Activated T-helper 2 cell treated with anti-CD3 and anti-CD28 coated beads, Interferon-gamma antibody, Interleukin-2, Interleukin-4, amounts not matched to agents 10 μg/mL and 5 μg/mL and 100 μg/mL, durations not matched to agents 14 hours and 24 hours and 36 hours (primary cell): ENCODE measurements at places on chromosomes 5 and 9.

DNA sequence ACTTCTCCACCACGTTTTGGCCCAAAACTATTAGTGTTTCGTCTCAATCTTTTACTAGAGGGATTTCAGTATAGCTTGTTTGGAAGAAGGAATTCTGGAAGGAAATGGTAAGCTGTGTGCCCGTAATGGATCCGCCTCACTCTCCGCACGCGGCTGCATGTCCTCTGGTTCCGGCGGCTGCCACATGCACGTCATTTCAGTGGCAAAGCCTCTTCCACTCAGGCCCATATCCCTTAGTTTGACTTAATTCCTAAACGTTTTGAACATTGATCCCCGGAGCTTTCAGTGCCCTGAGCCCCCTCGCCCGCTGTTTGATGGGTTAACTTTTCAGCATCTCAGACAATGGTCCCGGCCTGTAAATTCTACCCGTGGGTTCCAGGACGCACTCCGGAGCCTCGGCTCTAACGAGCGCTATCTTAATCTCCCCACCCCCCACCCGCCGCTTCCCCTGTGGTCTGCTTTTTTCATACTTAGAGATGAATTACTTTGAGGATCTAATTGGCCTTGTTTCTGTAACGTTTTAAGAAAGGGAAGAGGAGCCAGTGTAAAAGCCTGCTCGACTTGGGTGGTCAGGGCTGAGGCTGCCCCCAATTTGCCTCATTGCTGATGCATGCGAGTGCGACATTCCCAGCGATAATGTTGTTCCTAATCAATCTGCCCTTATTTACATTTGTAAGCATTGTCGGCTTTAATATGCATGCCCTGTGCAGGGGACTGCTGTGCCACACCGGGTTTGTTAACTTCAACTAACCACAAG lies 4.6 kb downstream of the PTCH1 start:
- no peak for DNase-seq

- DNase-seq: no peak
Measured at GRCh38 chr9:107170801-107171200, 112.3 kb upstream of the RAD23B start.

- no peak for DNase-seq
Measured at GRCh38 chr5:126888175-126888574, 111.2 kb downstream of the LMNB1 start.

- no peak for DNase-seq
Measured at GRCh38 chr5:148586796-148587195, 67.5 kb downstream of the HTR4 start.

GRCh38 chr9:95459851-95460517 lies 56.8 kb downstream of the PTCH1 start:
- no peak for DNase-seq

- no peak for DNase-seq
Measured at GRCh38 chr9:129093602-129094386, 12.9 kb downstream of the DOLPP1 start.

GRCh38 chr9:97313746-97314145 lies 6.3 kb downstream of the CCDC180 start:
- DNase-seq: no peak

- DNase-seq: no peak
Measured at GRCh38 chr5:10393491-10393890, 40.0 kb downstream of the MARCHF6 start.

GRCh38 chr5:74056789-74057164 lies 430.8 kb downstream of the ARHGEF28 start:
- no peak for DNase-seq

DNA sequence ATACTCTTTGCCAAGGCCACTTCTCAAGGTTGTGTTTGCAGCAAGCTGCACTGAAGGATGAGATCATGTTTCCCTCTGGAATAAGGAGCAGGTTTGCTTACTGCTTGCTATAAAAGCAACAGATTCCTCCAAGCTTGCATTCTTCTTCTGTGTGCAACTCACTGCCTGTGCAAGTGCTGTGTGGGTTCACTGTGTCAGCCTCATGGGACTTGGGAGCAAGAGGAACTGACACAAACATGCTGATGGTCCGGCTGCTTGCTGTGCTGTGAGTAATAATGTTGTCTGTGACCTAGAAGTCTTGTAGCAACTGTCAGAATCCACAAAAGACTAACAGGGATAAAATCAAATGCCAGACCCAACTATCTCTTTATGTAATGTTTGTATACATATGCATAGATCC lies 33.6 kb upstream of the SHC3 start:
- DNase-seq: no peak

DNA sequence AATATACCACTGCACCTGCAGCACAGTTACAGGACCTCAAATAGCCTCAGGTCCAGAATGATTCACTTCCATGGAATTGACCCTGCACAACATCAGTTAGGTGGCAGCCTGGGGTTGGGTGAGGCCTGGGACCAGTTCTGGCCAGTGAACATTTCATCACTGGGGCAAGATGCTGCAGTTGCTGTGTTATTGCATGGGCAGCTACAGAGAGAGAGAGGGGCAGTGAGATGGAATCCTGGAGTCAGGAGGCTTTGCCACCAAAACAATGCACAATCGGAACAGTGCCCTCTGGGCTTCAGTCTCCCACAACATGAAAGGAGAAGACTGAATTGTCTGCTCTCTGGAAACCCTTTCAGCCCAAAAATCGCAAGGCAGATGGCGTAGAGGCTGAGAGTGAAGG lies 51.8 kb downstream of the SH3TC2 start:
- DNase-seq: no peak

DNA sequence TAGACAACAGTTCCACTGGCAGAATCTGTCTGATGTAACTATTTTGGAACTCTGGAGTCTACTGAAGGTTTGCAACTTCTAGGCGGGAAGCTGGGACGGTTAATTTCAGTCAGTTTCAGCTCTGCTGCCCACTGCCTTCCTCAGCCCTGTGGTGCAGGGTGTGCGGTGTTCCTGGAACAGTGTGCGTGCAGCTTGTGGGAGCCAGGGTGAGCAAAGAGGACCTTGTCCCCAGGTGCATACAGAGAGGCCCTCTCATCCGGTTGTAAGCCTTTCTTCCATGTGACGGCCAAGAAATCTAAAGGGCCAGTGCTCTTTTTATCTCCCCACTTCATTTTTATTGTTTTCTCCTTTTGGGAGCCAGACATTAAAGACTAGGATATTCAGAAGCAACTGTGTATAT lies 114.6 kb downstream of the EHMT1 start:
- DNase-seq: no peak

GRCh38 chr5:111116550-111116949 lies 24.4 kb downstream of the WDR36 start:
- DNase-seq: no peak

DNA sequence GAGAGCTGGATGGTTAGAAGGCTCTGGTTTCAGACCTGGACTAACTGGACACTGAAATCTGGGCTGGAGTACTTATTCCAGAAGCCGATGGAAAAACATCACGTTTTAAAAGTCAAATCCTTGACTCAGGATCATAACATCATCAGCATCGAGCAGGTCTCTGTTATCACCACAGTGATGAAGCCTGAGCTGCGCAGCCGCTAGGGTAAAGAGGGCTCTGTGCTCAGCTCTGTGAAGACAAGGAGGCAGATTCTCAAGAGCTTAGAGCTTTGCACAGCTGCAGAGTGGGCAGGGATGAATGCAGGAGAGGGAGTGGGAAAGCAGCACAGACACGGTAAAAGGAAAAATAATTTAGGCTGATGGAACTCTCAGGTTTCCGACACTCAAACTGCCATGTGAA lies 208.8 kb upstream of the TAS2R1 start:
- DNase-seq: no peak

DNA sequence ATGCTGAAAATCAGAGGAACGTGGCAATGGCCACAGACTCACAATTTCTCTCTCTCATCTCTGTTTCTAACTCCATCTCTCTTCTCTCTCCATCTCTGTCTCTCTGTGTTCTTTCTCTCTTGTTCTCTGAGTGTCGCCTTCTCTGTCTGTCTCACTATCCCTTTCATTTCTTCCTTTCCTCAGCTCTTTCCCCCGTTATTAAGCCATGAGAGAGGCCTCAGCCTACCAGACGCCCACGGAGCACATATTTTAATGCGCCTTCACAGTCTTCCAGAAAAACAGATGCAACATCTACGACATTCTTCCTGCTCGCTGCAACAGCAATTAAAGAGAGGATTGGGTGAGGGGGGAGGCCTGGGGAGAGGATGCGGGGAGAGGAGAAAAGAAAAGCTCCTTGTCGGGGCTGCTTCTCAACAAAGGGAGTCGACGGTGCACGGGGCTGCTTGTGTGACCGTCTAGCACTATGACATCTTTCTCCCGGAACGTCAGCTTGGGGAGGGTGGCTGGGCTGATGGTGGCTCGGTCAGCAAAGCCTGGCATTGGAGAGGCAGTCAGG lies 37.7 kb upstream of the NEURL1B start:
- DNase-seq: no peak

GRCh38 chr9:134544388-134545214 lies 97.0 kb upstream of the COL5A1 start:
- no peak for DNase-seq

GRCh38 chr5:111984044-111984443 lies 227.1 kb upstream of the NREP start:
- no peak for DNase-seq

- no peak for DNase-seq
Measured at GRCh38 chr5:35213608-35214007, 16.7 kb downstream of the PRLR start.

DNA sequence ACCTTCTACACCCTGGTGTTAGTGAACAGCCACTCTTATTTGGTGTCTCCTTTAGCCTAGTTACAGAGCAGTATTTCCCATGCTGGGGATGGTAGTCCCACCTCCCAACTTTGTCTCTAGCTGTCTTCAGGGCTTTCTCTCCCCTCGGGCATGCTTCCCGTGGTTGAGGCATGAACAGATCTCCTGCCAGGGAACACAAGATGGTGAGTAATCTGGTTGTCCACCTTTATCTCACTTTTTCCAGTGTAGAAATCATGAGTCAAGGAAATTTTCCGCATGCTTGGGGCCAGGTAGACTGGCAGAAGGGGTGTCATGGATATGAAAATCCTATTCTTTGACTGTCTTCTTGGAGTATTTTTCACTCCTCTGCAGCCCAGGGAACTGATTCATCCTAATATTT lies 532.9 kb downstream of the ANXA1 start:
- no peak for DNase-seq

DNA sequence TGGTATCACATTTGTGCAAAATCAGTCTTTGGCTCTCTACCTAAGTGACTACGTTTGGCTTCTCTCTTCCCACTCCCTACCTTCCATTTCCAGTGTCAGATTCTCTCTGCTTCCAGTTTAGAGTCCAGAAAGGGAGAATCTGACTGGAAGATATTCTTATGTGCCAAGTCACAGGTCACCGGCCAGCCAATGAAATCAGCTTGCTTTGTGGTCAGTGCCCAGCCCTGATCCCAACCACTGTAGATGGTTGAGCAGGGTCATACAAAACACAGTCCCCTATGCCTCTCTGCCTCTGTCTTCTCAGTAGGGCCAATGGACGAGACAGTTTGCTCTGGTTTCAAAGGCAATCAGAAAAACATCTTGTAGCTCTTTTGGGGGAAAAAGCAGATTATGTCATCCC lies 15.6 kb upstream of the EPB41L4B start:
- no peak for DNase-seq

- DNase-seq: no peak
Measured at GRCh38 chr5:91464886-91465646, 81.9 kb upstream of the ARRDC3 start.

DNA sequence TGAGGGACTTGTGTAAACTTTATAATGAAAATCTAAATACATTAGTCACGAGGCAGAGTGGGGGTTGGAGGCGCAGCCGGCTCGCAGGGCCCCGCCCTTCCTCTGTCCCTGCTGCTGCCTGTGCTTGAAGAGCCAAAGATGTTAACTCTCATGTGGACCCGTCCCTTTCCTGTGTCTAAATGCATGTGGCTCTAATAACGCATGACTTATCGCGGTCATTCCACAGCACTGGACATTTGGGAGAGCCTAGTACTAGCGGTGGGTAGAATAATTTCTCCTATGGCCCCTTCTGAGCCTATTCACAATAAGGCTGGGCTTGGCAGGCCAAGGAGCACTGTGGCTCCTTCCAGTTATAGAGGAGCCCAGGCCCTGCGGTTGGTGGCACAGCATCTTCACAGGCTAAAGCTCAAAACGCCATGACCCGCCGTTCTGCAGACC lies 82.3 kb upstream of the SIMC1 start:
- no peak for DNase-seq

- no peak for DNase-seq
Measured at GRCh38 chr5:56456002-56456401, 222.9 kb upstream of the ANKRD55 start.

GRCh38 chr5:72837524-72838096 lies 21.1 kb downstream of the TNPO1 start:
- DNase-seq: no peak

GRCh38 chr5:113524927-113525326 lies 11.4 kb downstream of the YTHDC2 start:
- no peak for DNase-seq

- peak; percentile 25 for DNase-seq
Measured at GRCh38 chr9:79883073-79883645, 311.4 kb downstream of the TLE4 start.

- no peak for DNase-seq
Measured at GRCh38 chr5:94031631-94032030, 290.2 kb upstream of the POU5F2 start.

DNA sequence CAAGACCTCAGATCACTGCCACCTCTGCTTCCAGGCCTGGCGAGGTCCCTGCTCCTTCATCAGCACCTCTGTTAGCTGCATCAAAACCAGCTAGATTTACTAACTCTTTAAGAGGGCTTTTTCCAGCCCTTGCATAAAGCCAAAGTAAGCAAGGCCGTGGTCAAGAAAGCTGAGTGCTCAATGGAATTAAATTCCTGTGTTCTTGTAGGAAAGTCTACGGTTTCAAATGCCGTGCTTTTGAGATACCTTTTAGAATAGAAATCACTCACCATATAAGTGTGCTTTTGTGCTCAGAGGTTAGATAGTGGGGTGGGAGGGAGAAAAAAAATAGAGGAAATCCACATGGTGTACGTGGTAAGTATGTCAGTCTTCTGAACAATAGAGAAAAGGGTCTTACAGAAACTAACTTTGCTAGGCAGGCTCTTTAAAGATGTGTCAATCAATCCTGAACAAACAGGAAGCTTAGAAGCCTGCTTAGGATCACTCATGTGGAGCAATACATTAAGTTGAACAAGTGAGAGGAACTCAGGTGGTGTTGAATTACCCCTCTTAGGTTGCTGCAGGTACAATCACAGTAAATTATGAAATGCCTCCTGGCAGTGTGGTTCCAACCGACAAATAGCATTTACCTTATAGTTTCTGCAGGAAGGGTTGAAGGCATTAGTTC lies 79.7 kb downstream of the SEMA6A start:
- DNase-seq: no peak

- no peak for DNase-seq
Measured at GRCh38 chr5:17470064-17470463, 28.0 kb upstream of the TAF11L2 start.

DNA sequence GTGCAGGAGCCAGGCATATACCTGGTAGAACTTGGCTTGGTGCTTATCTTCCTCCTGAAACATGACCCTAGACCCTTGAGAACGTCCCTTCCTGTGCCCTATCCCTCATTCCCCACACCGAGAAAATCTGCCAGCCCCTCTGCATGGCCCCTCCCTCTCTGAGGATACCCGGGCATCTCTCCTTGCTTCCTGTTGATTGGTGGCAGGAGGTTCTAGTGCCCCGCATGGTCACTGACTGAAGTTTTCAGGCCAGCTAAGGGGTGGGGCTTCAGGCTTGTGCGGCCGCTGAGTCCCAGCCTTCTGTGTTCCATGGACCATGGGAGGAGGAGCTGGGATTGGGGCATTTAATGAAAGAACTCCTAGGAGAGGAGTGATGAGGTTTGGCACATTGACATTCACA lies 22.8 kb downstream of the IGIP start:
- no peak for DNase-seq
